ENCODE measurements at places on chromosomes 3 and 15.

DNA sequence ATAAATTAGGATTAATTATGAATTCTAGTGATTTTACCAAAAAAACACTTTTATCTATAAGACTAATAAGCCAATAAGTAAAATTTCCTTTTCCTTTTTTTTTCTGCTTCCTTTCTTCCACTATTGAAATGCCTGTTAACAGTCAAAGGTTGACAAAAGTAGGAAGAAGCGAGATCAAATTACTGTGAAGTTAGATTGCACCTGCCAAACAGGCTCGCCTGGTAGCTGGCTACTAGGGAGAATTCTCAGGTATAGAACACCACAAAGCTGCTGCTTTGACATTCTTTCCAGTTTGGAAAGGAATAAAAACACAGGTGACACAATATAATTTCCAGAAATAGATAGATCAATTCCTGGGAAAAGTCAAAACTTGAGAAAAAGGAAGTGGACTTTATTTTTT is 749.0 kb downstream of the NSUN3 start:
- DNase-seq = no peak

GRCh38 chr3:129490273-129490675 is 38.2 kb upstream of the RHO start:
- peak; percentile 17 for DNase-seq

DNA sequence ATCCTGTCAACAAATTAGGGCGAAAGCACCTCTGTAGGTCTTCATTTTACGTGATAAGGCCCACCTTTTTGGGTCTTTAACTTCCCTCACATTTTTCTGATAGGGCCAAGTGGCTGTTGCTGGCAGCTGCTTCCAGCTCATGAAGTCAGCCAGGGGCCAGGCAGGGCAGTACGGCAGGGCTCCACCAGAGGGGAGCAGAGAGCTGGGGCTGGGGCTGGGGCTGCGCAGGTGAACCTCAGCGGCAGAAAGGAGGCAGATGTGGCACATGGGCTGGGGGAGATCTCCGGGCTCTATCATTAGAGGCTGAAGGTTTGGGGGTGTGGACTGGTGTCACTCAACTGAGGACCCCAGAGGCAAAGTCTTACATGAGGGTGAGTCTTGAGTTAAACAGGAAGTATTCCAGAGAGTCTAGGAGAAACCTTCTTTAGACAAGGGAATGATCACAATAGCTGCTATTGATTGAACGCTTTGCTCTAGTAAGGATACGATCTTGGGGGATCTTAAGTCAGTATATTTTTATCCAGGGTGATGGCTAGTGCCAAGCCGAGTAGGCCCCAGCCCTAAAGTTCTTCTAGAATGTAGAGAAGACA is 62.8 kb upstream of the MEX3B start:
- peak; percentile 29 for DNase-seq

GRCh38 chr15:101692801-101693598 is 31.3 kb downstream of the TARS3 start:
- DNase-seq = no peak

GRCh38 chr3:38969317-38970235 is 82.2 kb downstream of the SCN11A start:
- DNase-seq = no peak

- DNase-seq = no peak
Measured at GRCh38 chr15:44157679-44158078, 37.4 kb downstream of the FRMD5 start.

DNA sequence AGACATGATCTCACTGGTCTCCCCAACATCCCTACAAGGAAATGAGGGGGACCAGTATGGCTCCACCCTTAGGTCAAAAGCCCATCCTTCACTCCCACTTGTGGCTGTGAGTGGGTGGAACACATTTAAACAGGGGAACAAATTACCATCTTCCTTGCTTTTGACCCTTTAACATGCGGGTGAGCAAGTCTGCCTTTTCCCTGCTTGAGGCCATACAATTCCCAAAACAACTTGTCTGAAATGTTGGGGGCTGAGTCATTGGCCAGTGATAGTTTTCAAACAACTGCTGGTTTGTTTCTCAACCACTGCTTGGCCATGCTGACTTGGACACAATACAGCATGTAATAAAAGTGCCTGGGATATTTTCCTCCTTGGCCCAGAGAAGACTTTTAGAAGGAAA is 39.6 kb downstream of the COL8A1 start:
- DNase-seq = no peak

DNA sequence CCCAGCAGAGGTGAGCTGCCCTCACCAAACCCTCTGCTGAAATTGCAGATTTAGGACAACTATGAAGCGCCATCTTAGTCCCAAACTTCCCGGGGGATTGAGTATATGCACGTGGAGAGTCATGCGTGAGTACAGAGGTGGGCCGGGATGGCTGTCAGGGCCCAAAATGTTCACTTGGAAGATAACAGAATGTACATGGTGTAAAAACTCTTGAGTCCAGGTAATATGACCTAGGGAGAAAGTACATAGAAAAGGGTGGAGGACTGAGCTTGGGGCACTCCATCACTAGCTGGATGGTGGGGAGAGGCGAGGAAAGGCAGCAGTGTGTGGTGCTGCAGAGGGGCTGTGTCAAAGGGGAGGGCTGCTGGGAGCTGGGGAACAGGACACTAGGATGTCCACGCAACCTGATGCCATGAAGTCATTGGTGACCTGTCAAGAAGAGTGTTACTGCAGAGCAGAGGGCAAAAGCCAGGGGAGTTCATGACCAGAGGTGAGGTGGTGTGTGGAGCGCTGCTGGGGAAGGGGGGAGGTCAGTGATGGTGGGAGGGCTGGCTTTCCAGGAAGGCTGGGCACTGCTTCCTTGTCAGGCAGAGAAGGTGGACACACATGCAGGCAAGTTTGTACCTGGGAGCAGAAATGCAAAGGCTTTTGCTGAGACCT is 236.2 kb upstream of the LYSMD4 start:
- no peak for DNase-seq

DNA sequence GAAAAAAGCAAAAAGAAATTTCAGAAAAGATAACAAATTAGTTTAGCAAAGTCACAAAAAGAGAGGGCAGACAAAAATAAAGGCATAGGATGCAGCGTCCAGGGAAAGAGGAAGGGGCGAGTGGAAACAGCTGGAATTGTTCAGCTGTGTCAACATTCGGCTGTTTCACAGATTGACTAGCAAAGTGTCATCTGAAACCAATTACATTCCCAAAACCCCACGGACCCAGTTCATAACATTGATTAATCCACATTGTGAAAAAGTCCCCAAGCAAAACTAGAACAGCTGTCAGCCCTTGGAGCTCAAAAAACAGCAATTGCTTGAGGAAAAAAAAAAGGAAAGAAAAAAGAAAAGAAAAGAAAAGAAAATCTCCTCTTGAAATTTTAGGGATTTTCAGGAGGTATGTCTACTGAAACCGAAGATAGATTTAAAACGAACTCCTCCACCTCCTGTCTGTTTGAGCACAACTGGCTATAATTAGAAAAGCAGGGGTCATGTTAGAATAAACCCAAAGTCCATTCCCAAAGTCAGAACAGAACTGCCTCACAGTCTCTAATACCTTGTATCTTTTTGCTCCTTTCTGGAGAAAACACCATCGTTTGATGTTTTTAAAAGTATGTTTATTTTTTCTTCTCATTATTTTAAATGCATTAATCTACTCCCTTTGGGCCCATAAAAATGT is 159.6 kb downstream of the RORA start:
- DNase-seq = no peak

DNA sequence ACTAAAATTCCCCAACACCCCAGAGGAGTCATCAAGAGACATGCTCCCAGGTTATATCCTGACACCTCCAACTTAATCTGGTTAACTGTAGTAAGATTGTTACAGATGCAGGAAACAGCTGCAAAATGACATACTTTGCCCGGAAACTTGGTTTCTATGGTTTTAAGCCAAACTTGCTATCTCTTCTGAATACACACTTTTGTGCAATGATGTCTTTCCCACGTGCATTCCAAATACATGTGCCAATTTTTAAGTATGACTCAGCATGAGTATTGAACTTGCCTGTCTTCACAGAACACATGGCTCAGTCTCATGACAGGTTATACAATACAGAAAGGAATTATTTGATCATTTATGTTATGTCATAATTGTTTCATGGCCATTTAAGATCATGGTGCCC is 207.0 kb upstream of the DCBLD2 start:
- DNase-seq = no peak

GRCh38 chr15:28117432-28117990 is 18.4 kb upstream of the OCA2 start:
- DNase-seq = no peak
